T-helper 9 cell (primary cell): ENCODE measurements at places on chromosomes 6 and 20.

GRCh38 chr6:152052061-152052460 lies 244.6 kb downstream of the ESR1 start:
- DNase-seq, result no peak

DNA sequence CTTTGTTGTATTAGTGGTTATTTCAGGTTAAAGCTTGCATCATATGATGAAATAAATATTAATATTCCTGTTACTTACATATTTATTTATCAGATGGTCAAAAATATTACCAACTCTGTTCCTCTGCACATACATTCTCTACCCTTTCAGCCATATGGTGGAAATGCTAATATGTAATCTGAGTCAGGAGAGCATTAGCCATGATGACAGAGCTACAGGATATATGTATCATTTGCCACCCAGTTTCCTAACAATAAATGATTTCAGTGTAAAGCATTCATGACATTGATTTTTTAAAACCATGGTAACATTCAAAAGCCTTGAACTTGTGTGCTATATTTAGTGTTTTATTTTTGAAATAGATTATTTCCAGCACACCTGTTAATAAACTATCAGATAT lies 16.6 kb downstream of the POPDC3 start:
- DNase-seq, result no peak

DNA sequence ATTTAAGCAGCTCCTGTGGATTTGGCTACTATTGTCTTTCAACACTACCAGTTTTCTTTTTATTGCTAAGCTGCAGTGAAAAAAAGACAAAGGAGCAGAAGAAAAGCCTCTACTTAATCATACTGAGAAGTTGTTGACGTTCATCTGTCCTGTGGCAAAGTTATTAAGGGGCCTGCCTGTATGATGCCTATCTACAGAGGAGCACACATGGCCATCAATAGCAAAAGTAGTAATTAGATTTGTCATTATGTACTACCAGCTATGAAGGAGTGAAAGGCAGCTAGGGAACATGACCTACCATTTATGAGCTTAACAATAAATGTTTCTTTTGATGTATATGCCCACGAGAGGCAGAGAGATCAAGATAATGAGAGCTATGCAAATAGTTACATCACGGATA lies 620.9 kb downstream of the PHF3 start:
- DNase-seq, result no peak

DNA sequence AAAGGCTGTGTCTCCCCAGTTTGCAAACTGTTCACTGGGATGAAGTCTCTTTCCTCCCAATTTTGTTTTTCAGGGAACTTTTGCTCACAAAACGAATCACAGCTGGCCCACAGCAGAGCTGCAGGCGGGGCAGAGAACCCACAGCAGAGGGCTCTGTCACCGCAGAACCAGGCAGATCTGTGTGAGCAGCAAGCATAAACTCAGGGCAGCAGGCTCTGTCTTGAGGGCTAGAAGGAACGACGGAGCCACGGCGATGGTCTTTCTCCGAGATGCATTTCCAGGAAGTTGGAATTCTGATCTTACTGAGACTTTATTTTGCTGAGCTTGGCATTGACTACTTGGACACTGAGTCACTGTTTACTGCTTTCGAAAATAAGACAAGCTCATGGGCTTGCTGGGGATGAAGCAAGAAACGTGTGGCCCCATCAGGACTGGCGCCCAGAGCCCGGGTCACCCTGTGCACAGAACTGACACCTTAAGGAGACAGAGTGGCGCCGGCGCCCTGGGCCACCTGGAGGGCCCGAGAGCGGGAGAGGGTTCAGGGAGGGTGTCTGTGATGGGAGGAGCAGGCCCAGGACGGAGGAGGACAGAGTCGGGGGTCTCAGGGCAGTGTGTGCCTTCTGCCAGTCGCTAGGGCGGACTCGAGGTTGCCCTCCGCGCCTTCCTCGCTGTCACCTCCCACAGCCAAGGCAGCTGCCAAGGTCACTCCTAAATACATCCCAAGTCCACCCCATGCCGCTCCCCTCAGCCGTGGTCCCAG lies 106.3 kb upstream of the NXT1 start:
- no peak for DNase-seq

- no peak for DNase-seq
These were observed 153.0 kb downstream of the PTPRK start for GRCh38 chr6:128367437-128367836.

GRCh38 chr6:151060766-151061531 lies 178.8 kb upstream of the AKAP12 start:
- no peak for DNase-seq

DNA sequence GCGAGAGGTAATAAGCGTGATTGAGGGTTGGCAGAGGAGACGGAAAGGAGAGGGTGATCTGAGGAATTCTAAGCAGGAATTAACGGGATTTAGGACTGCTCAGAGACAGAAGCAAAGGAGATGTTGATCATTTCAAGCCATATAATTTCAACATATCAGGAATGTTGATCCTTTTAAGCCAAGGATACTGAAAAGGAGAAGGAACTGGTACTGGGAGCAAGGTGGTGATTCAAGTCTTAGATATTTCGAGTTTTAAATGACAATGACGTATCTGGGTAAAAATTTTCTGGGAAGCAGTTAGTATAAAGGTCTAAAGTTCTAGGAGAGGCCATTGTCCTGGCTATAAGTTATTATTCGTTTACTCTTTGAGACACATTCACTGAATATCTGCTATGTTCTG lies 91.3 kb upstream of the OGFRL1 start:
- no peak for DNase-seq

GRCh38 chr6:56727097-56727850 lies 84.6 kb upstream of the DST start:
- DNase-seq, result no peak

DNA sequence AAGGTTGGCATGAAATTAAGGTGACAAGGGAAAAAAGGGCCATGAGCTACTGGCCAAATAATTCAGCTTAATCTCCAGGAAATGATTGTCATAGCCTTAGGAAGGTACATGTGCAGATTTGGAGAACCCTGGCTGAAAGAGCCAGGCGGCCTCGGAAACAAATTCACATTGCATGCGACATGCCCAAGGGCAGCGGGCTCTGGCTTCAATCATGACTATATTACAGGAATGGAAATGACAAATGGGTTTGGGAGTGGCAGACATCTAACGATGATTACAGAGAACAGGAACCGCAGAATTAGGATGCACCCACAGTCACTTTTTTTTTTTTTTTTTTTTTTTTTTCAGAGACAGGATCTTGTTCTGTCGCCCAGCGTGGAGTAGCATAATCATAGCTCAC lies 112.4 kb upstream of the SALL4 start:
- no peak for DNase-seq

DNA sequence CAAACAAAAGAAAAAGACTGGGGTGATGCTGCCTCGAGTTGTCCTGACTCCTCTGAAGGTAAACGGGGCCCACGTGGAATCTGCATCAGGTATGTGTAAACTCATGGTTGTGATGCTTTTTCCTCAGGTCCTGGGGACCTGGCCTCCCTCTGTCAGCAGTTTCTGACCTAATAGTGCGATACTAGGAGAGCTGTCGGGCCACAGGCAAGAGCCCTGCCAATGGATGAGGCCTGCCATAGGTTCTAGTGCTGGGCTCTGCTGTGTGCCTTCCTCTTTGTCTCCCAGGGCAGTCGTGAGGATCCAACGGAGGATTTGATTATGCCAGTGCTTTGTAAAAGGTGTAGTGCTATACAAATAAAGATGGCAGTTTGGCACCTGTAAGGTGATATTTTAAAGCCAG lies 71.2 kb downstream of the ASXL1 start:
- DNase-seq, result no peak

DNA sequence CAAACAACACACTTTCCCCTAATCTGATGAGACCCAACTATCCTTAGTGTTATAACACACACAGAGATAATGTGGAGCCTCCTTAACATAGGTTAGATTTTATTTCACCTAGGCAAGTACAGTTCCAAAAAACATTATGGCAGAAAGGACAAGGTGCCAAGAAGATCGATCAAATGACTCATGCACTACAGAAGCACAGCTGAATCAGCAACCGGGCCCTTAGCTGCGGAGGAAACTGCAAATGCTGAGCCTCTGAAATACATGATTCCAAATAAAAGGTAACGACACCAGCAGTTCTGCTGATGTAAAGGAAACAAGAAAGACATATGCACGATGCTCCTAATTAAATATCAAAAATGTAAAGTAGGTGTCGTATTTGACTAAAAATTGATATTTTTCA lies 19.9 kb upstream of the MUC21 start:
- DNase-seq, result no peak

DNA sequence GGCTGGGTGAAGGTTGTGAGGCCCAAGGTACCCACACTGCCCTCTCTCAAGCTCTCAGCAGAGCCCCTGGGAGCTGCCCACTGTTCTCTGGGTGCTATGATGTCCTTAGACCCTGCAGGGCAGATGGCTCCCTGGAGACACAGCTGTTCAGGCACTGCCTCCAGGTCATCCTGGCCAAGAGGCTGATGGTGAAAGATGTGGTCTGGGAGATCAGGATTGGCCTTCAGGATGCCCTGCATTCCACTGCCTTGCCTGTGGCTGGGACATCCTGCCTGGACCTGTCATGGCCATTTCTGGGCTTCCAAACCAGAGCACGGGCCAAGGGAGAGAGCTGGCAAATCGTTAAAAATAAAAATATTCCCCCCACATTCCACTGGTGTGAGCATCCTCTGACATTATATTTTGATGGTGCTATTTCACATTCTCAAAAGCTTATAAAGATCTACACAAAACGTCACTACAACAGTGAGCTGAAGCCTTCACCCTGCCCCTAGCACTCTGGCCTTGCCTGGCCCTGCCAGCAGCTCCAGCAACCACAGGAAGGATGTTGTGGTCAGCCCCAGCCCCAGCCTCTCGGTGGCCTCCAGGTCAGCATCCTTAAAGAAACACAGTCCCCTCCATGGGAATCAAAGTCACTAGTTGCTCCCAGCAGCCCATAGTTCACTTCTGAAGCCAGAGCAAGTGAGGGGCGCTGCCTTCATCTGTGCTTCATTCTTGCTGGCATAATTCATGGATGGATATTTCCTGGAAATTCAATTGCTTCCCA lies 13.5 kb upstream of the KCNK16 start:
- no peak for DNase-seq

GRCh38 chr20:46900826-46901225 lies 6.2 kb downstream of the EYA2 start:
- DNase-seq, result no peak

GRCh38 chr6:11779329-11780096 lies 910 bp upstream of the ADTRP start:
- no peak for DNase-seq

DNA sequence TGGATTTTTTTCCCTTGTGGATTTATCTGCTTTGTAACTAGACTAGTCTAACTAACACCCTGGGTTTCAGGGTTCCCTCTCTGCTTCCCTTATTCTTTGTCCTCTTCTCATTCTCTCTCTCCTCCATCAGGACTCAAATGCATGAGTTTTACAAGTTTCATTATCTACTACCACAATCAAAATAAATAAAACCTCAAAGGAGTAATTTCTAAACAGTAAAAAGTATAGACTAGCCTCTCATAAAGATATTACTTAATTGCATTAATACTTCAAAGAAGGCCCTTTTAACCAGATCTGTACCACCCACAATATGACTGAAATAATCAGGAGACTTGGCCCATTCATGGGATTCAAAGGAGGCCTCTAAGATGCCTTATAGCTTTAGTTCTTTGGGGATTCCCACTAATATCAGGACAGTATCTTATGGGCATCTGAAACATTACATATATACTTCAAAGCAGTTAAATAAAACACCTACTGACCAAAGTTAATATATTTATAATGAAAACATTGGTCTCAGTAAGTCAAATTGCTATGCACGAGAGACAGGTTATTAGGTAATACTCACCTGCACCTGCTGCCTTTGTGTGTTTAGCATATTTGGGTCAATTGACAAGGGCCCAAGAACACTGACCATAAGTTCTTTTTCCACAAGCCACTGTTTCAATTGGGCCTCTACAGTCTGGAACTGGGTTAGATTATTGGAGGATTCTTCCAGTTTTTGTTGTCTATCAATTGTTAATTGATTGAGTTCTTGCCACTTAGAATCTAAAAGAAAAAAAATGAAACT lies 85.7 kb downstream of the DST start:
- no peak for DNase-seq

GRCh38 chr20:23598481-23598880 lies 7.2 kb downstream of the CST9 start:
- DNase-seq, result no peak

GRCh38 chr20:3156811-3157619 lies 2.6 kb downstream of the FASTKD5 start:
- no peak for DNase-seq

DNA sequence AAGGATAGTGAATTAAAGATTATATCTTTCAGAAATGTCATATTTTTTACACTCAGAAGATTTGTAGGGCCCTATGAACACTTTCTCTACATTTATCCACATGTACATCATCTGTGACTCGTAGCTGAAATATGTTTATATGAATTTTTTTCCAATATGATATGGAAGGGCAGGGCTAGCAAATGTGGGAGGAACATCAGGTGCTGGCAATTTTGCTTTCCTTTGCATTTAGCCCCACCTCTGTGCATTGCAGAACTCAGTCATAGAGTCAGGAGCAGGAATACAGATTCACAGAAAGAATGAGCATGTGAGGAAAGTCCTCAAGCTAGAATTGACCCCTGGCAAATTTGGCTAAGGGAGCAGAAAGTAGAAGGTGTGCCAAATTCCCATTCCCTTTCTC lies 129.9 kb downstream of the CRYBG1 start:
- DNase-seq, result no peak

- DNase-seq, result no peak
These were observed 73.4 kb downstream of the PRDM1 start for GRCh38 chr6:106159531-106159940.
